Fibroblast of the aortic adventitia (primary cell): ENCODE measurements at places on chromosomes 7 and 10.

- peak; percentile 17 for DNase-seq
Measured at GRCh38 chr7:42414941-42415505, 178.0 kb upstream of the GLI3 start.

- DNase-seq: no peak
Measured at GRCh38 chr10:34313353-34313752, 501.7 kb downstream of the PARD3 start.

GRCh38 chr10:98167191-98167590, 32.7 kb downstream of the R3HCC1L start:
- DNase-seq: no peak

- no peak for DNase-seq
Measured at GRCh38 chr10:31362023-31362641, 43.1 kb downstream of the ZEB1 start.

DNA sequence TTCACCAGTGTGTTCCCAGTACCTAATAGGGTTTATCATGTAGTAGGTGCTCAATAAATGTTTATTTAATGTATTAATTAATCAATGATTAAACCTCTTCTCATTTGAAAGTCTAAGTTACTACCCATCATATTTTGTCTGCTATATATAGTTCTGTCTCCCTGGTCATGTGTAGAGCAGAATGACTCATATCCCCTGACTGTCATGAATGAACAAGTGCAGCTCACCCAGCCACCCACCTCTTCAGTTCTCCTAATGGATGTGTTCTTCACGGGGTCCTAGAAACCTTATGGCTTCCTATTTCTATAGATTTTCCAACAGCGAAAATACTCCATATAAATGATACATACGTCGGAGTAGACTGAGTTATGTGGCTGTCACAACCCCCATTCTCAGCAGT, 64.5 kb downstream of the HIF1AN start:
- no peak for DNase-seq

DNA sequence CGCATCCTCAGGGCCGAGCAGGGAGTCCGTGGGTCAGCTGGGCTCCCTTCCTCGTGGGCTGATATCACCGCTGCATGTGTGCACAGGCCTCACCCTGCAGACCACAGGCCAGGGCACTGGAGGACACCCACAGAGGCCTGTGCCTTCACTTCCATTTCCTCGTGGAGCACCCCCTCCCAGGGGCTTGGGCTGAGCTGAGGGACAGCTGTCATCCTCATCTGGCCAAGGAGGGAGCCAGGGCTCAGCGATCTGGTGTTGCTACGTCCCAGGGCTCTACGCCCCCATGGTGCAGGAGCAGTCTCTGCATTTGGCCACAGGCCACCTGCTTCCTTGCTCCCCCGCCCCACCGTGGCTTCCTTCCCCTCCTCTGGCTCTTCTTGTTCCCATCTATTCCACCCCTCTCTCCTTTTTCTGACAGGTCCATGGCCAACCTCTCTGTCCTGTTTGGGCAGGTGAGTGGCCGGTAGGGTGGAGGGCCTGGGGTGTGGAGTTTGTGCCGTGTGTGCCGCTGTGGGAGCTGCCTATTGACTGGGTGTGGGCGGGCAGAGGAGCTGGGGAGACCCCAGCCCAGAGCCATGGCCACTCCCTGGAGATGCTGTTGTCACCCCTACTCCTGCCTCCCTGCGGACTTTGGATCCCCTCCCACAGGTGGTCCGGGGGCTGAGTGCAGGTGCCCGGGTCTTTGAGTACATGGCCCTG, 8.3 kb upstream of the ASIC3 start:
- DNase-seq: no peak

DNA sequence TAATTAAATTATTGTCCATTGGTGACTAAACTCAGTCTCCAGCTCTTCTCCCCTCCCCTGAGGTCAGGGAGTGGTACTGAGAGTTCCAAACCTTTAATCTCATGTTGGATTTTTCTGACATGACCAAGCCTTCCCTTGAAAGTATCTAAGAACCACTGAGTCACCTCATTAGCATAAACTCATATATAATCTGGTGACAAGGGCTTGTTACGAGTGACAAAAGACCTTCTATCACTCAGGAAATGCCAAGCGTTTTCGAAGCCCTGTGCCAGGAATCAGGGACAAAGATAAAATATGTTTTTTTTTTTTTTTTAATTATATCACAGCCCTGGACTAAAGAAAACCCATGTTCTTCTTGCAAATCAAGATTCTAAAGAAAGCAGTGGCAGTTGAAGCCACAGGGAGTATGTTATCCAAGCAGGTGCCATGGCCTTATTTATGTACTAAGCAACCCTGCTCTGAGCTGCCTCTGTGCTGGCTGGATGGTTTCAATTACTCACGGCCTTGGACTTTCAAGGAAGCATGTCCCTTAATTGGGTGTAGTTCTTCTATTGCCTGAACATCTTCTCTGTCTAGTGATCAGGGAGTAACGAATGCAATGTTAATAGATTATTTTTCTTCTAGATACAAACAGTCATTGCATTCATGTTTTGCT, 169.0 kb upstream of the PRKCQ start:
- peak; percentile 60 for DNase-seq

DNA sequence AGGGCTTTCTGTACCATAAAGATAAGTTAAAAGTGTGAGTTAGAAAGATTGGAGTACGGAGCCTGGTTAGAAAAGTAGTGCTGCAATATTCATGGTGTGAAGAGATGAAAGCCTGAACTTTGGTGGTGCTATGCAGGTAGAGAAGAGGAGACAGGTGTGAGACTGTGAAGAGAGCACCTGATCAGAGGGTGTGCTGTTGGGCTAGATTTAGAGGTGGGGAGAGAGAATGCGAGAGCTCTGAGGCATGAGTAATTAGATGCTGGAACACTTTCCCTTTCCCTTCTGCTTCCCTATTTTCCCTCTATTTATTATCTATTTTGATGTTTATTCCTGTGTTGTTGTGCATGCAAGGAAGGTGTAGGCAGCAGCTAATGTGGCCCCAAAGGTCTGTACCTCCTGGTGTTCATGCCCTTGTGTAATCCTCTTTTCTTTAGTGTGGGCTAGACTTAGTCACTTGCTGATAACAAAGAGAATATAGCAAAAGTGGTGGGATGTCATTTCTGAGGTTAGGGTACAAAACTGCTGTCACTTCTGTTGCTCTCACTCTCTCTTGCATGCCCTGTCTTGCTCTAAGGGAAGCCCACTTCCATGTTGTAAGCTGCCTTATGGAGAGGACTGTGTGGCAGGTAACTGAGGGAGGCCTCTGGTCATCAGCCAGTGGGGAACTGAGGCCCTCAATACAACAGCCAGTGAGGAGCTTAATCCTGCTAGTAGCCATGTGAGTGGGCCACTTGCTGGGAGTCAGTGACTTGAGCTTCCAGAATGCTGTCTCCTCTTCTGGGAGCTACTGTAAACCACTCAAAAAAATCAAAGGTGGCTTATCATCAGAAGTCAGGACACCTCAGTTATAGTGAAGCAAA, 2.6 kb upstream of the ATXN7L1 start:
- no peak for DNase-seq

- DNase-seq: no peak
Measured at GRCh38 chr10:127986531-127987466, 79.9 kb downstream of the PTPRE start.

- DNase-seq: peak; percentile 52
Measured at GRCh38 chr7:80833289-80834268, 85.3 kb downstream of the SEMA3C start.

DNA sequence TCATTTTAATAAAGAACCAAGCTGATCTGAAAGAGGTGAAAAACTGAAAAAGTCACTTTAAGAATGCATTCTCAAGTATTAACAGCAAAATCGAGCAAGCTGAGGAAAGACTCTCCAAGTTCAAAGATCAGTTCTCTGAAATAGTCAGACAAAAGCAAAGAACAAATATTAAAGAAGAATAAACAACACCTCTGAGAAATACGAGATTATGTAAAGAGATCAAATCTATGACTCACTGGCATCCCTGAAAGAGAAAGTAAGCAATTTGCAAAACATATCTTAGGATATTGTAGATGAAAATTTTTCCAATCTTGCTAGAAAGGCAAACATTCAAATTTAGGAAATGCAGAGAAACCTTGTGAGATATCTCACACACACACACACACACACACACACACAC, 138.4 kb upstream of the HGF start:
- DNase-seq: peak; percentile 18

- no peak for DNase-seq
Measured at GRCh38 chr7:95907337-95907736, 135.0 kb downstream of the DYNC1I1 start.
